ENCODE measurements at places on chromosomes 11 and 22.

- no peak for DNase-seq
Measured at GRCh38 chr11:36438126-36438525, 71.9 kb downstream of the TRAF6 start.

- DNase-seq: peak; percentile 27
Measured at GRCh38 chr11:10581481-10582019, 13.1 kb upstream of the LYVE1 start.

- DNase-seq: no peak
Measured at GRCh38 chr11:65655570-65656332, 7.0 kb downstream of the RELA start.

DNA sequence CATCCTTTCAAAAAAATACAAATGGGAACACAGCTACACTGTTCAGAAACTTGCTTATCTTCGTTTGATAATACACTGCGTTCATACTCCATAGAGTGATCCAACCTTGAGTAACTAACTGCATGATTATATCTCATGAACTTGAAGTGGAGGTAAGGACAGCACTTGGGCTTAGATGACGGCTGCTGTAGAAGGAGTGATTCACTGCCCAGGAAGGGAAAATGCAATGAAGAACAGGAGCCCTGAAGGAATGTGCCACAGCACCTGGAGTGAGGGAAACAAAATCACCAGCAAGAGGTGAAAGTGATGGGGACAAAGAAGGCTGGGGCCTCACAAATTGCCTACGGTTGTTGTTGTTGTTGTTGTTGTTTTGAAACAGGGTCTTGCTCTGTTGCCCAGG is 44.1 kb upstream of the SC5D start:
- no peak for DNase-seq

- no peak for DNase-seq
Measured at GRCh38 chr11:112620621-112621394, 340.4 kb upstream of the NCAM1 start.

Data from nucleus accumbens (tissue), 56 donors.